ENCODE measurements at places on chromosomes 5 and 9.
A peak's percentile ranks its signal among the peaks of the same experiment; 100 is the strongest.

- no peak for DNase-seq
Measured at GRCh38 chr5:154447089-154447725, 1.4 kb downstream of the SAP30L start.

GRCh38 chr9:77176686-77177142, 620 bp upstream of the VPS13A start:
- no peak for DNase-seq

DNA sequence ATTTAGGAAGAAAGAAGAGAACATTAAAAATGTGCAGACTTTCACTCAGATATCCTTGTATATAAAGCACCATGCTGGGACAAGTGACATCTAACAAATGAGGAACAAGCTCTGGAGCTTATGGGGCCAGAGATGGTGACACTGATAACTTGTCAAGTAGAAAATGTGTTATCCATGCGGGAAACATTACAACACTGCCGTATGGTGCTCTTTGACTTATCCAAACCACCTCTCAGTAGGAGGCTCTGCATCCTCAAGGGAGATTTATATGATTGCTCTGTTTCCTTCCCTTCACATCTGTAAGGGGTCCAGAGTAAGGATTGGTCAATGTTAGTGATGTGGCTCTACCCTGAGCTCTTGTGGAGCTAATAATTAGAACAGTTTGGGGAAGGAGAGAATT, 23.5 kb downstream of the KCTD16 start:
- no peak for DNase-seq

DNA sequence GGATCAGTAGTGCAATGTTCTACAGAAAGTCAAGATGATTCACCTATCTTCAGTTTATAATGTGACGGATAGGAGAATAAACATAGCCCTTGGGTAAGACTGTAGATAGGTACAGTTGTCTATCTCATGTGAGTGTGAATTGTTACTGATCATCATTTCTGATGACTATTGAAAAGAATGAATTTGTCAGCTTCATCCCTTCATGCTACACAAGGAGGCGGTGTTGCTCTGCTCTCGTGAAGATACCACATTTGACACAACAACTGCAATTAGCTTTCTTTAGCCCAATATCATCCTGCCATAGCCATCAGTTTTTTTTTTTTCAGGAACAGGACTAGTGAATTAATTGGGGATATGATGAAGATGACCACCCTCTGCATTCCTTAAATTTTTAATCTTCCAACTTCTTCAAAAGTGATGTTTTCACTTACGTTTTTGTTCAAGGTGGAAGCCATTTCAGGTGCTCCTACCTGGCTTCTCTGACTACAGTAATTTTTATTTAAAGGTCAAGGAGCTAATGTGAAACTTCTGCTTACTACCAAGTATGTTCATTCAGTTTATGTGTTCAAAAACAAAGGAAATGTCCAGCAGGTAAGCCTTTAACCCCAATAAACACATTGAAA, 152.9 kb upstream of the MOCS2 start:
- DNase-seq: peak; percentile 7

- no peak for DNase-seq
Measured at GRCh38 chr5:158998793-158999325, 100.9 kb downstream of the EBF1 start.

DNA sequence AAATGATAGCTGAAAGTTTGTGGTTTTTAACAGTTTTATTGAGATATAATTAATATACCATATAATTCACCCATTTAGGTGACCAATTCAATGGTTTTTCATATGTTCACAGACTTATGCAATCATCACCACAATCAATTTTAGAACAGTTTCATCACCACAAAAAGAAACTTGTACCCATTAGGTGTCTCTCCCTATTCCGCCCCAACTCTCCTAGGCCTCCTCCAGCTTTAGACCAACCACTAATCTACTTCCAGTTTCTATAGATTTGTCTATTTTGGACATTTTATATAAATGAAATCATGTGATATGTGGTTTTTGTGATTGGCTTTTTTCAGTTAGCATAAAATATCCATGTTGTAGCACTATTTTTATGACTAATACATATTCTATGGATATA, 38.6 kb downstream of the YTHDC2 start:
- no peak for DNase-seq

DNA sequence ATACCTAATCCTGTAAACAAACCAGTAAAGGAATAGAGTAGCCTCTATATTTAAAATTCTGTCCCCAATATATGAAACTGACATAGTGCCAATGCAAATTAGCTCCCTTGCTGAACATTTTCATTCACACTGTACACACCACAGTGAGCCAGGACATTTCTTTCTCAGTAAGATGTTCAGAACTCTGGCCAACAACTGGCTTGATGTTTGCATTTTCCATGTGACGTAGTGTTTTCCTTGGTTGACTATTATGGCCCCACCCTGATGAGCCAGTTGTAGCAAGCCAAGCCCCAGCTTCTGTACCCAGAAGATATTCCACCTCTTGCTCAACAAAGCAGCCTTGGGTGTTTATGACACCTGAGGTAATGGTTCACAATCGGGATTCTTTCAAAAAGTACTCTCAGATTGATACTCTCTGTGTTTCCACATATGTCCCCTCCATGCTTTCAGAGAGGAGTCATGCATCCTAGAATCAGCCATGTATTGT, 17.7 kb upstream of the ANXA1 start:
- DNase-seq: no peak

- no peak for DNase-seq
Measured at GRCh38 chr9:81669041-81669651, 20.2 kb downstream of the TLE1 start.

DNA sequence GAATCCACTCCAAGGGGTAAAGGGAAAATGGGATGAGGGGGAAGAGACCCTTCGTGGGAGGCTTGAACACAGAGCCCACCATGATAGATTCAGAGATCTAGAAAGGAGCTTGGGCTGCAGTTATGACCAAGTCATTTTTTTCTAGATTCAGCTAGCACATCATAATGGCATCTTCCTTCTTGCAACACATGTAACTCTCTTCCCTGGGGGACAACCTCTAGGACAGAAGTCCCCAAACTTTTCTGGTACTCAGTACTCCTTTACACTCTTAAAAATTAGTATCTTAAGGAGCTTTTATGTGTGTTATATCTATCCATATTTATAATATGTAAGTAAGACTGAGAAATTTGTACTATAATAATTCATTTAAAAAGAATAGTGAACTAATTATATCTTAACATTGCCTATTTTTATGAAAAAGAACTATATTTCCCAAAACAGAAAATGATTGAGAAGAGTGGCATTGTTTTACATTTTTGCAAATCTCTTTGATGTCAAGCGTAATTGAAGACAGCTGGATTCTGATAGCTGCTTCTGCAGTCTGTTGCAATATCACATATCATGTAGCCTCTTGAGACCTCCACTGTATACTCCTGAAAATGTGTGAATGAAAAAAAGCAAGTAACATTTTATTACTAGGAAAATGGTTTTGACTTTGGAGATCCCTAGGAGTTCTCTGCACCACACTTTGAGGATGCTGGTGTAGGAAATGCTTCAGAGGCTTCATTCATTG, 875 bp downstream of the ACO1 start:
- peak; percentile 7 for DNase-seq

DNA sequence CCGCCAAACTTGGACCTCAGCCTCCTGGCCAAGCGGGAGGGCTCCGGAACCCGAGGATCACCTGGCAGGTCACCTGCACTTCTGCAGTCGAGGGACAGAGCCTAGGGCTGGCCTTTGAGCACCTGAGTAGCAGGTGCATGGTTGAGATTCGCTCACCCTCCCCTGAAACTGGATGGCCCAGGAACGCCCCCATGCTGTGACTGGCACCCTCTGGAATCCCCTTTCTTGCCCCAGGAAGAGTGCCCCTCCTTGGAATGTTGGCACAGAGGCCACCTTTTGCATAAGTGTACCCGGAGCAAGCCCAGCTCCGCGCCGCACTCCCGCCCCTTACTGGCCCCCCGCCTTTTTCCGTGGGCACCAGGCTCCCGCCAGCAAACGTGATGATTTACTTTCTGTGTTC, 112.5 kb upstream of the IER5L start:
- DNase-seq: no peak

DNA sequence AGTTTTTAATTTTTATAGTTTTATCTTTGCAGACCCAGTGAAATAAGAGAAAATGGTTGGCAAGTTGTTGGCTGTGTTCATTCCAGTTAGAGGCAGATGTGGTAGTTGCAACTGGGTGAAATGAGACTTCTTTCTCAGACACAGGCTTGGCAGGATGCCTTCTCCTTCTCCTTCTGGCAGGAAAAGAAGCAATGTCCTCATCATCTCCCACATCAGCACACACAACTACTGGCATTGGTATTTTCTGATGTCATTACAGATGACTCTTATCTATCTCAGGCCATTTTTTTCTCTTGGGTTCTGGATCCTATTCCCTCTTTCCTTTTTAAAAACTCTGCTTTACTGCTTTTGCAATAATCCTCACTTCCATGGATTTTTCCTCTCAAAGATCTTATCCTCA, 103.3 kb upstream of the EDIL3 start:
- DNase-seq: no peak

DNA sequence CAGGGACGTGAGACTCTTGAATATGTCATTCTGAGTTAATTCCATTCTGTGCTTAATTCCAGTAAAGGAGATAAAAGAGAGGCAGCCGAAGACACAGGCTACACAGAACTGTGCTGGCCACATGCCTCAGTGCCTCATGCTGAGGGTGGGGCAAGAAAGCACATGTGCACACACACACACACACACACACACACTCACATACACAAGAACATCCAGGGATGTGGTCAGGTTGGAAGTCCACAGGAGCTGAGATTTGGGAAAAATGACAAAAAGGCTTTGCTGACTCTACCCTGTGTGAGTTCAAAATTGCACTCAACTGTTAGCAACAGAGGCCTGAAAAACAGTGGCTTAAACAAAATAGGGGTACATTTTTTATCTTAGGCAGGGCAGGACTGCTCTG, 40.5 kb downstream of the ALG2 start:
- DNase-seq: no peak
